ENCODE measurements at places on chromosomes 7 and 10.
A peak's percentile ranks its signal among the peaks of the same experiment; 100 is the strongest.

- no peak for DNase-seq
Measured at GRCh38 chr10:31822150-31822549, 106.5 kb downstream of the ARHGAP12 start.

DNA sequence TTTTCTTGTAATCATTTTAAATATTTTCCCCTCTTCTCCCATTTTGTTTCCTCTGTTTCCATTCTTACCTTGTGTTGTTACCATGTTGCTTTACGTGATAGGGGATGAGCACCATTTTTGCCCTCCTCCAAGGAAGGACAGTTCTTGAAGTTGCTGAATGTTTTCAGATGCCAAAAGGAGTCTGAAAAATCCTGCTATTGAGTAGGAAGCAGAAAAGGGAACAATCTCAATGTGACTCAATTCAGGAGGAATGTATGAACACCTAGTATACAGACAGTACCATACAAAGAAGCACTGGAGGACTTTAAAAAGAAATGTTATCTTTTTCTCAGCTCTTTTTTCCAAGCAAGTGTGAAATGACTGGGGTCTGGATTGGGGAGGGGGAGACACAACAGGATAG is 5.1 kb upstream of the NAMPT start:
- no peak for DNase-seq

DNA sequence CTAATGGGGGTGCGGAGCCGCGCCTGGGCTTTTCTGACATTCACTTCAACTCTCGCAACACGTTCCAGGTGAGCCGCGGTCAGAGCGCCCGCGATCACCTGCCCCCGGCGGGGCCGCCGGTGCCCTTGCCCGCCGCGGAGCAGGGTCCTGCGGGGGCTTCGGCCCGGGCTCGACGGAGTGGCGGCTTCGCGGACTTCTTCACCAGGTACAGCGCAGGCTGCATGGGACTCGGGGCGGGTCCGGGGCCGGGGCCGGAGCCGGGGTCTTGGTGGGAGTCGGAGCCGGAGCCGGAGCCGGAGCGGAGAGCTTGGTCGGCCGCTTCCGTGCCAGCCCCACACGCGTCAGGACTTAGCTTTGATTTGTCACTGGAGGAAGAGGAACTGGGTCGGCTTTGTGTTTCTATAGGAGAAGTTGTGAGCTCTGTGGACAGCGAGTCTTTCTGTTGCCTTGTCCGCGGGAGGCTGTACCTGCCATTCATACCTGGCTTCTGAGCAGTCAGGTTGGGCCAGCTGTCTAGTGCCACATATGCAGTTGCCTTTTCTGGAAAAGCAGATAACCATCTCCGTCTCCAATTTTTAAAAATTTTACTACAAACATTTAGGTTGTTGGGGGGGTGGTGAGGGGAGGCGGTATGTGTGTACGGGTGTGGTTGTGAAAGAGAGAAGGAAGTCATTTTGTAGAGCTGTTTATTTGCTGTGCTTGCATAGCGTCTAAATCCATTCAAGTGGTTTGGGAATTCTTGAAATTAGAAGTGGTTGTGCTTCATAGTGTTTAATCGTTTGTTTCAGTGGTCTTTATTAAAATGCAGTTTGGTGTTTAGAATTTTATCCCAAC is 1.3 kb downstream of the TBC1D12 start:
- no peak for DNase-seq

DNA sequence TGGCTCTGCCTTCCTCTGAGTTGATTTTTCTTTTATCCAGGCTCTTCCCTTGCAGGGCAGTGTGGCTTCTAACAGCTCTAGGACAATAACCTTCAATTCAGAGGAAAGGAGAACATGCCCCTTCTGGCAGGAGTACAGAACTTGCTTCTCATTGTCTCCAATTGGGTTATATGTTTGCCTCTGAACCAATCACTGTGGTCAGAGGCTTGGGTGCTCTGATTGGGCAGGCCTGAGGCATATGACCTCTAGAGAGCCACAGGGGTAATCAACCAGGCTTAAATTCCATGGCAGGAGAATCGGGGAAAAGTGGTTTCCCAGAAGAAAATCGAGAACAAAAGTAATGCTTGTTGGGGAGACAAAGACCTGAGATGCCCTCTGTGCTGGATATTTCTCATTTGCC is 240.0 kb downstream of the REEP3 start:
- DNase-seq = no peak

GRCh38 chr10:42783181-42783549 is 570 bp downstream of the BMS1 start:
- DNase-seq = peak; percentile 3

DNA sequence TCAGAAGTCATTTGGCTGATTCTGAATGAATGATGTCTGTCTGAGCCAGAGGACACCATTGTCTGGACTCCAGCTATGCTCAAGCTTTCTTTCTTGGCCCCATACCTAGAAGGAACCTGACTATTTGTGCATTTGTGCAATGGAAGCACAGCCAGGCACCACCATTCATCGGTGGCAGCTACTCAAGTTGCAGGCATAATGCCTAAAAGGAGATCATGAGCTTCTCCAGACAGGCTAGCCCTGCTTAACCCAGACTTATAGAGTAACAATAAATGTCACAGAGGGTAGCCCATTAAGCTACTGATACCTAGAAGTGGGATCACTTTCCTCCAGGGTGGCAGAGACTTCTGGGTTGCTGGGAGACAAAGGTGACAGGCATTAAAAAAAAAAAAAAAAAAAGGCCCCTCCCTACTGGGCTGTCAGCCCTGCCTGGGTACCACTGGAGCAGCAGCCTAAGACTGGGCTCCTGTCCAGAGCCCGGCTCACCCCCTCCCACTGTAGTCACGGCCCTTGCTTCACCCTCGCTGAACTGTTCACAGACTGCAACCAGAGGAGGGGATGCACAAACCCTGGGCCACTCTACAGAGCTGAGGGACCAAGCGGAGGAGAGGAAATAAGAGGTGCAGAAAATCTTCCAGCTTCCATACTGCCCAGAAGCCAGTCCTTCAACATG is 75.4 kb upstream of the ATP6V0A4 start:
- DNase-seq = no peak

DNA sequence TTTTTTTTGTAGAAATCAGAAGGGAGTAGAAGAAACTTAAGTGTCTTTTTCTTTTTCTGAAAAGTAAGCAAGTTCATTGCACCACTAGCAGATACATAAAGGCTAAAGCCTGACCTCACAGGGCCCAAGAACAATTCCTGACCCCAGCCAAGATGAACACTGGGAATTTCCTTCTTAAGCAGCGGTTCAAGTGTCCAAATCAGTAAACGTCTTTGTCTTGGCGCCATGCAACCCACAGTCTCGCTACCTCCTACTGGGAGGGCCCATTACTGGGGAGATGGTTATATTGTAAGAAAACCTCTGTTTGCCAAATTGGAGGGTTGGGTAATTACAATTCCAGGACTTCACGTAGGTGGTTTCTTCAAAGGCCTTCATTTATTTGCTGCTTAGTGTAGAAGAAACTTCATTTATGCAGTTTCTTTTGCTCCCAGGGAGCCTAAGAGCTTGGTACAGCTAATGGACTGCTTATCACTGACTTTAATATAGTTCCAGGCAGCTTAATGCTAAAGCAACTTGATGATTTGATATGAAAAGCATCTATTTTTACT is 58.3 kb upstream of the ADRB1 start:
- no peak for DNase-seq

- no peak for DNase-seq
Measured at GRCh38 chr10:132194726-132195125, 8.0 kb downstream of the DPYSL4 start.

DNA sequence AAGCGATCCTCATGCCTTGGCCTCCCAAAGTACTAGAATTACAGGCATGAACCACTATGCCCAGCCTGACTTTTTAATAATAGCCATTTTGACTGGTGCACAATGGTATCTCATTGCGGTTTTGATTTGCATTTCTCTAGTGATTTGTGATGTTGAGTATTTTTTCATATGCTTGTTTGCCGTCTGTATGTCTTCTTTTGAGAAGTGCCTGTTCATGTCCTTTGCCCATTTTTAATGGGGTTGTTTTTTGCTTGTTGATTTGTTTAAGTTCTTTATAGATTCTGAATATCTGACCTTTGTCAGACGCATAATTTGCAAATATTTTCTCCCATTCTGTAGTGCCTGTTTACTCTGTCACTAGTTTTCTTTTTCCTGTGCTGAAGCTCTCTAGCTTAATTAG is 219.2 kb upstream of the CTBP2 start:
- DNase-seq = no peak

DNA sequence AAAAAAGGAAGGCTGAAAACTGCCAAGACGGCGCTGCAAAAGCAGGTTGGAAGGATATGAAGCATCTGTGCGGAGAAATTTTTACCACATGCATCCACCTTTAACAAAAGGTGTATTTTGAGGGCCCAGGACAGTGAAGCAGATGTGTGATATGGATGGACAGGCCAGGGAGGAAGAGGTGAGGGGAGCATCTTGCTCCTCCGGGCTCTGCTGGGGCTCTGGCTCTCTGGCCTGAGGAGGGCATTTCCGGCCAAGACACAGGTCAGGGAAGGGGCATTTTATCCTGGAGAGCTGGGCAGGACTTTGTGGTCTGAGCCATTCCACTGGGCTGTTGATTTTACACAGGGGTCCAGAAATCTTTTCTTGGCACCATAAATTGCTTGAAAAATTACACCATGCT is 175.1 kb downstream of the ZMYND11 start:
- no peak for DNase-seq

DNA sequence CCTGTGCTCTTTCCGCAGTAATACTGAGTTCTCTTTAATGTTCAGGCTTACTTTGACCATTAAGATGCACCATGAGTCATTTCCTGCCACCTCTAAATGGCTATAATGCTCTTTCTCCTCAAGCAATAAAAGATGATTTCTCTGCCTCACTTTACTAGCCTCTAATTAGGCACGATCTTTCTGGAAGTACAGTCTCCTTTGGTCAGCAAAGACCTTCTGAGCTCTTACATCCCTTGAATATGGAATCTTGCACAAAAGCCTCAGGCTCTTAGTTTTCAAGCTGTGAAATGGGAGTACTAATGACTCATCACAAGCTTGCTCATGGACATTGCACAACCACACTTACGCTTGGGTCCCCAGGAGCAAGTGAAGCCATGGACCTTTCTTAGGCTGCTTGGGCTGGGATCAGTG is 85.9 kb downstream of the FRMD4A start:
- no peak for DNase-seq

DNA sequence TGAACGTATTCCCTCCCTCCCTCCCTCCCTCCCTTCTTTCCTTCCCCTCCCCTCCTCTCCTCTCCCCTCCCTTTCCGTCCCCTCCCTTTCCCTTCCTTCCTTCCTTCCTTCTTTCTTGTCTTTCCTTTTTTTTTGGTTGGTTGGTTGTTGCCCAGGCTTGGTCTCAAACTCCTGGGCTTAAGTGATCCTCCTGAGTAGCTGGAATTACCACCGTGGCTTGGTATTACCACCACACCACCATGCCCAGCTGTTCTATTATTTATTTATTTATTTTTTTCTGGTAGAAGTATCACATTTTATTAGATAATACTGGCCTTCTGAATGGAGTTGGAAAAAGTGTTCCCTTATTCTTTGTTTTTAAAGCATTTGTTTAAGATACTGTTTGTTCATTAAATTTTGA is 95.9 kb downstream of the PHF14 start:
- DNase-seq = no peak

GRCh38 chr7:38476764-38477163 is 154.4 kb downstream of the AMPH start:
- no peak for DNase-seq

DNA sequence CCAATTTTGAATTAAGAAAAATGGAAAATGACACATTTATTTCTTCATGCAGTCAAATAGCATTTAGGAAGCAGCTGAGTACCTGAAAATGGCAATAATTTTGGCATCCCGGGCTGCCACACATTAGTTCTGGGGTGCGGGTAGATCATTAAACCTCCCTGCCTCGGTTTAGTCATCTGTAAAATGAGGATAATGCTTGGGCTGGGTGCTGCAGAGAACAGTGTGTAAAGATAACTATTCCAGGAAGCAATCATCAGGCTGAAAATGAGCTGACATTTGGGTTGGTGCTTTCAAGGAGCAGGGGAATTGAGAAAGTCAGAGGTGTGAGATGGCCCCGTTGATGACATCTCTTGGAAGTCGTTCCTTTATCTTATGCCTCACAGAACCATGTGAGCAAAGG is 767.2 kb downstream of the PHTF2 start:
- no peak for DNase-seq

GRCh38 chr7:124263232-124263827 is 230.5 kb upstream of the TMEM229A start:
- DNase-seq = no peak

- no peak for DNase-seq
Measured at GRCh38 chr10:60652628-60653027, 125.7 kb upstream of the CDK1 start.

GRCh38 chr10:77377034-77377433 is 260.6 kb downstream of the KCNMA1 start:
- DNase-seq = no peak

DNA sequence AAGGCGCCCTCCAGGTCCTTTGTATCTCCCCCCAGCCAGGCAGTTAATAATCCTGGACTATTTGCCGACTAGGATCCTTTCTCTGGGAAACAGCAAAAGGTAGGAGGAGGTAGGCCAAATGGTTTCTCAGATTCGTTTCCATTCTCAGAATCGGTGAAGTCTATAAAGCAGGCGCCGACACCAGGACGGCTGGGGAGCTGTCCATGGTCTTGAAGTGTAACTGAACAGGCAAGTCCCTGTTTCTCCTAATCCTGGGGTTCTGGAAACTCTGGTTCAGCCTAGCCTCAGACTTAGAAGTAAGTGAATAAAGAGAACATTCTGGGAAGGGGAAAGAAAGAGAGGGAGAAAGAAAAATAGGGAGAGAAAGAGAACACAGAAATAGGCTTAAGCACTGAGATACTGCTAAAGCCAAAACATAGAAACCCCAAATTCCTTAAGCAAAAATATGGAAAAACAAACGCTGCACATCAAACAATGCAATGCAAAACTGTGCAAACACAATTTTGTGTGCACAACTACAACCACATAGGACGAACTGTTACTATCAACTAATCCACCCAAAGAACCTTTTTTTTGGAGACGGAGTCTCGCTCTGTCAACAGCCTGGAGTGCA is 11.1 kb upstream of the INA start:
- DNase-seq = peak; percentile 36

GRCh38 chr7:9939176-9939575 is 1034.5 kb upstream of the PHF14 start:
- DNase-seq = no peak

- DNase-seq = no peak
Measured at GRCh38 chr7:3928727-3929515, 627.9 kb downstream of the SDK1 start.

DNA sequence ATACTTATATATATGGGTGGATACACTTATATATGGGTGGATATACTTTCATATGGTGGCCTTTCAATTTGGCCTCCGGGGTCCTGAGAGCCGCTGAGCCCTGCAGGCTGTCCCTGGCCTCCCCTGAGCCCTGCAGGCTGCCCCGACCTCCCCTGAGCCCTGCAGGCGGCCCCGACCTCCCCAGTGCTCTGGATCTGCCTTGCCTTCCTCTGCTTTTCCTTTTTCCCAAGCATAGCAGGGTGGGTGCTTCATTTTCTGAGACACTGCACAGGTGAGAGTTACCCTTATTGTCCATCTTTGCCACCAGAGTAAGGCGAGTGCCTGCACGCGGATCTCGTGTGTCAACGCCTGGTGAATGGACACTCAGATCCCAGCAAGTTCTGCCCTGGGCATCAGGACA is 106.6 kb downstream of the VIPR2 start:
- DNase-seq = no peak

- no peak for DNase-seq
Measured at GRCh38 chr10:77463499-77463898, 174.1 kb downstream of the KCNMA1 start.

All from fibroblast of skin of left quadriceps (primary cell).